Activated T-cell treated with anti-CD3 and anti-CD28 coated beads, Interleukin-2, amount 50 U/mL, for 1 hour (primary cell): ENCODE measurements at places on chromosomes 1 and 21.
A peak's percentile ranks its signal among the peaks of the same experiment; 100 is the strongest.

DNA sequence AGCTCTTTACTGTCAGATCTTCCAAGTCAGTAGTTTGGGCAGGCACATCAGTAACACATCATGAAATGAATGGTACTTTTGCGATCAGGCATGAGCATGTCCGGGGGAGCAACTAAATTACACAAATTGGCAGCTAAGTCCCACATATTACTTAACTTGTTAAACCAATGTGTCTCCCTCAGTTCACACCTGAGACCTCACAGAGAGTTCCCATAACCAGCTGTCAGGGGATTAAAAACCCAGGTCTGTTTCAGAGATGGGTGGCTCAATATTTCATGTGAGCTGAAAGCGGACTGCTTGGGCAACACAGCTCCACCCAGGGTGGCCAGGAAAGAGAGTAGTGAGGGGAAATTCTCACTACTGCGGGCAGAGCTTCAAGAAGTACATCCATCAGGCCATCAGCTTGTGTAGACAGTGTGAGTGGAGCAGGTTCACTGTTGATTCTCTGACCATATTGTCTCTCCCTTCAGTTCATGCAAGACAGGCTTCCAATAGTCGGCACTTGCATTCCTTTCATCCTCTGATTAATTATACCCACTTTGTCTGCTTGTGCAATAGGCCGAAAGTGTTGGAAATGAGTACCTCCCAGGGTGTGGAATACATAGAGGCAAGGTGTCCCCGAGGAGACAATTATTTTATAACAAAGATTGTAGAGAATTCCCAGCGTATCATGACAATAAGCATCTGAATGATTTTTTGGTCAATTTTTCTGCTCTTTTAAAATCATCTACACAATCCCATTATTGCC, 139.9 kb downstream of the PTGER3 start:
- DNase-seq: no peak

GRCh38 chr1:54982739-54983138, 2.3 kb downstream of the TMEM61 start:
- DNase-seq: no peak

DNA sequence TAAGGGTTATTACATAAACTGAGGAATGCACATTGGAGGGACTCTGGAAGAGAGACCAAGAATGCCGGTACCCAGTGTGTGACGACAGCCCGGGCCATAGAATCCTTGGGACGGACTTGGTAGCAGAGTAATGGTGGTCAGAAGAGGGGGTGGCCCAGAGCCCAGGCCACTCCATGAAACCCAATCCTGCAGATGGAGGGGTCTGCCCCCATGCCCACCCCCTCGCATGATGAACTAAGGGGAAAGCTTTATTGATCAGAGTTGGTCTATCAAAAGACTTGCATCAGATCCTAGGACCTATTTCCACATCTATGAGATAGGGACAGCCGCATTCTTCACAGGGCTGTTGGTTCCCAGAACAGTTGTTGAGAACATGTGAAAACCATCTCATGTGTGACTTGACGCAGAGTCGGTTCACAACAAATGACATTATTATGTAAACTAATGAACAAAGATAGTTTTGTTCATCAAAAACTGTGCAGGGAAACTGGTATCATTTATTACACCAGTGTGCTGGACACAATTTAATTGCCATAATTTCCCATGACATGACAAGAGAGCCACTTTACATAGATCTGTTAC, 21.5 kb upstream of the SDC3 start:
- DNase-seq: no peak

- no peak for DNase-seq
Observed at GRCh38 chr1:181413195-181413815, 70.0 kb upstream of the CACNA1E start.

GRCh38 chr1:168333562-168334276, 53.0 kb downstream of the TBX19 start:
- DNase-seq: no peak

DNA sequence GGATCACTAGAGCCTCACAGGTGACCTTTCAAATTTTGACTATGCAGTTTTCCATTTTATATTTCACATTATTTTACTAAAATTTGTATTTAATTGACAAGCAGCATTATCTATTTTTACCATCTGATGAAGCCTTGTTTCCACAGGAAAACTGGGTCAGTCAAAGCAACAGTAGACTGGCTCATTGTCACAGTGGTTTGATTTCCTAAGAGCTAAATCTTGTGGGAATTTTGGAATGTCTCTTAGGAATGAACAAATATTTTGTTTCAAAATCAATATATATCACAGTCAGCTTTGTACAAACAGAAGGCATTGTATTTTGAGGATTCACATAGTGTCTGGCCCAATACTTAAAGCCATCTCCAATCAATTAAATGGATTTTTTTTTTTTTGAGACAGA, 152.6 kb upstream of the RNPC3 start:
- DNase-seq: no peak

GRCh38 chr1:37793773-37794371, at the start of gene MANEAL:
TSS of gene MANEAL (plus strand) at chr1:37793847. CDS start at chr1:37794183, 336 bp downstream.
- peak; percentile 43 for DNase-seq

- no peak for DNase-seq
Observed at GRCh38 chr1:24903955-24904730, 25.9 kb downstream of the RUNX3 start.

- no peak for DNase-seq
Observed at GRCh38 chr1:79133774-79134364, 127.3 kb upstream of the ADGRL4 start.

- DNase-seq: no peak
Observed at GRCh38 chr1:59979666-59980065, 53.1 kb upstream of the CYP2J2 start.

DNA sequence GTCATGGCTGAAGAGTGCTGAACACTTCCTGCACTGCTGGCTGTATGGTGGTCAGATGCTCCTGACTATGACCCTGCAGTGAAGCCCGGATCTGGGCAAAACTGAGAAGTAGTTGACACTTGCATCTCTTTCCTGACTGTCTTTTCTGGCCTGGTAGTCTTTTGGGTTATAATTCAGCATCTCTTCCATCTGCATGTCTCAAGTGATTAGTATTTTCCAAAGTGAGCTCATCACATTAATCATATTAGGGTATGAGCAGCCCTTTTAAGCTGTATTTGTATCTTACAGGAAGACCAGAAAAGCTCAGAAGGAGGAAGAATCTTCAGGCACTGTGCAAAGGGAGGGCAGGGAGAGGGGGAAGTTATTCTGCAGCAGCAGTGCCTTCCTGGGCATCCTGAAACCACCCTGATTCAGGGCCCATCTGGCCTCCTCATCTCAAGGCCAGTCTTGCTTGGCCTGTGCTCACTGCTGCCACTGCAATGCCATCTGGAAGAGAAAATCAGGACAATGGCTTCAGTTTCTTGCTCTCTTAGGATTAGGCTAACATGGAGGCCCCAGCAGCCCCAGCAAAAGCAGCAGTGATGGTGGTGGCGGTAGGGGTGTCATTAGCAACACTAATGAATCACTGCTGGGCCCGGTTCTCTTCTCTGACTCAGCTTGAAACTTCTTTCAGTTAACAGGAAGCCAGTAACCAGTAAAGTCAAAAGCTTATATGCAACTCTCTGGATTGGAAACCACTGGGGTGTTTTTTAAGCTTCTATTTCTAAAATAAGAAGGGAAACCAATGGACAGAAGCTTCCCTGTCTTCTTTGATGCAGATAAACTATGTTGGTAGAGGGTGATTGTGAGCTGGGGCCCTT, 63.3 kb upstream of the WDR26 start:
- no peak for DNase-seq

DNA sequence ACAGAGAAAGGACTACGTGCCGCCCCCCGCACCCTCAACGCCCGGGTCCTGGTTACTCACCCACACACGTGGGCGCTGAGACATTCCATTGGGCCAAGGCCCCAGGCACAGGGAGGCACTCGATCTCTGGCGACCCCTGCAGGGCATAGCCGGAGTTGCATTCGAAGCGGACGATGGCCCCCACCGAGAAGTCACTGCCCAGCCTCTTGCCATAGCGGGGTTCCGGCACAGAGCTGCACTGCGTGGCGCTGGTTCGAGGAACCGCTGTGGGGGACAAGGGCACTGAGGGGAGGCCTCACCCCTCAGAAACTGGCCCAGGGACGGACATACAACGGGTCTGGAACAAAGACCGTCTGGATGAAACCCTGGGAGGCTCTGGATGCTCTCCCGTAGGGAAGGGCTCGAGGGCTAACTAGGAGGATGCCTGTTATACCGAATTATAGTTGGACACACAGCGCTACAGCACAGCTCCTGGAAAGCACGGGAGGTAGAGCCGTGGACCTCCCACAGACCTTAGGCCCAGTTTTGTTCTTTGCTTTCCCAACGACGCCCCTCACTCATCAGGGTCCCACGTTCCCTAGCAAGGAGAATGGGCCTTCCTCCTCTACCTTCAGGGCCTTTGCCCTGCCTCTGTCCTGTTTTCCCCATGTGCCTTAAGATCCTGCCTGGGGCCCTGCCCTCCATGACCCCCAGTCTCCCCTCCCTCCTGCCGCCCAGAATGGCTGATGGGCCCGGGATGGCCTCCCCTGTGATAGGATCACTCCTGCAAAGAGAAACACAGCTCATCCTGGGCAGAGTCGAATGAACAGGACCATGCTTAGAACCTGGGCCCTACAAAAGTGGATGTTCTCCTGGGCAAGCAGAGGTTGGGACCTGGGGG, 152.8 kb downstream of the ZSCAN20 start:
- no peak for DNase-seq

- no peak for DNase-seq
Observed at GRCh38 chr1:223016890-223017289, 126.2 kb downstream of the TLR5 start.

DNA sequence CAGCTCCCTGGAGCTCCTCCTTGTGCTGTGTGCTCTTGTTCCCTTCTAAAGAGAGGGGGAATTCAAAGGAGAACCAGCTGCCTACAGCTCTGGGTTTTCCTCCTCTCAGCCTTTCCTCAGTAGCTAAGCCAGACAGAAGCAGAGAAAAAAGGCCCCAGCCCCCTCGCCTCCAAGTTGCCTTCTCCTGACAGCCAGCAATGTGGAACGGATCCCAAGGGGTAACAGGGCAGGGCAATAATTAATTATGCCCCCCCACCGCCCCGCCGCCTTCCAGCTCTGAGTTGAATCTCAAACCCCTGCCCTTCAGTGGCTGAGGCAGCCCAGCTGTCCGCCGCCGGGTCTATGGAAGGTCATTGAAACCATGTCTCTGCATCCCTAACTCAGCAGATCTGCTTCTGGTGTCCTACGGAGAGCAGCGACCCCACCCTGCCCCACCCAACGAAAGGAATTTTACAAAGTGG, 69.0 kb upstream of the GOLT1A start:
- no peak for DNase-seq

- DNase-seq: no peak
Observed at GRCh38 chr1:13514821-13515220, 1.0 kb upstream of the LRRC38 start.

GRCh38 chr1:66490816-66491215, 43.1 kb upstream of the SGIP1 start:
- no peak for DNase-seq

DNA sequence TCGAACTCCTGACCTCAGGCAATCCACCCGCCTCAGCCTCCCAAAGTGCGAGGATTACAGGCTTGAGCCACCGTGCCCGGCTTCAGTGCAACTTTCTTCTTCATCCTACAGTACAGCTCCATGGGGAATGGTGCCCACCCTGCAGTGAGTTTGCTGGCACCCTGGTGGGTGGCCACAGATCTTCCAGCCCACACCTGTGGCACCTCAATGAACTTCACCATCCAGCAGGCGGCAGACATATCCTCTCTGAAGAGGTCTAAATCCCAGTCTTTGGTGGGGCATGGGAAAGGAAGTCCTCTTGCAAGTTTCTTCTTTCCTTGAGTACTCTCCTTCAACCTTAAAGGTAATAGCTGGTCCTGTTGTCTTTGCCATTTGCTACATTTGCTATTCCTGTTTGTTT, 18.1 kb upstream of the ZBTB8A start:
- DNase-seq: no peak

GRCh38 chr1:178243119-178243518, 149.2 kb downstream of the RASAL2 start:
- no peak for DNase-seq

DNA sequence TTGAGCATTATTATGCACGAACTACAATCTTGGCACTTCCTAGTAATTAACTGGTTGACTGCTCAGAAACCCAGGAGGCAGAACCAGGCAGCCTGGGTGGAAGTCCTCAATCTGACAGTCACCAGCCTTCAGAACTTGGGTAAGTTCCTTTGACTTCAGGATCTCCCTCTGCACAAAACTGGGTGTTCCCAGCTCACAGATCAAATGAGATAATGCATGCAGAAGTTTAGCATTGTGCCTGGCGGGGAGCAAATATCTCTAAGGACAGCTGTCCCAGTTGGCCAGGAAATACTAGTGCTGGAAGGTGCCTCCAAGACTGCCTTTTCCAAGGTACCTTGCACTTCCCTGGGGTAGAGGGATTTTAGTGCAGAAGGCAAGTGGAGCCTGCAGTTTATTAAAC, 294.8 kb downstream of the PCP4 start:
- DNase-seq: no peak

GRCh38 chr1:7717748-7718368, 53.2 kb upstream of the VAMP3 start:
- DNase-seq: no peak

DNA sequence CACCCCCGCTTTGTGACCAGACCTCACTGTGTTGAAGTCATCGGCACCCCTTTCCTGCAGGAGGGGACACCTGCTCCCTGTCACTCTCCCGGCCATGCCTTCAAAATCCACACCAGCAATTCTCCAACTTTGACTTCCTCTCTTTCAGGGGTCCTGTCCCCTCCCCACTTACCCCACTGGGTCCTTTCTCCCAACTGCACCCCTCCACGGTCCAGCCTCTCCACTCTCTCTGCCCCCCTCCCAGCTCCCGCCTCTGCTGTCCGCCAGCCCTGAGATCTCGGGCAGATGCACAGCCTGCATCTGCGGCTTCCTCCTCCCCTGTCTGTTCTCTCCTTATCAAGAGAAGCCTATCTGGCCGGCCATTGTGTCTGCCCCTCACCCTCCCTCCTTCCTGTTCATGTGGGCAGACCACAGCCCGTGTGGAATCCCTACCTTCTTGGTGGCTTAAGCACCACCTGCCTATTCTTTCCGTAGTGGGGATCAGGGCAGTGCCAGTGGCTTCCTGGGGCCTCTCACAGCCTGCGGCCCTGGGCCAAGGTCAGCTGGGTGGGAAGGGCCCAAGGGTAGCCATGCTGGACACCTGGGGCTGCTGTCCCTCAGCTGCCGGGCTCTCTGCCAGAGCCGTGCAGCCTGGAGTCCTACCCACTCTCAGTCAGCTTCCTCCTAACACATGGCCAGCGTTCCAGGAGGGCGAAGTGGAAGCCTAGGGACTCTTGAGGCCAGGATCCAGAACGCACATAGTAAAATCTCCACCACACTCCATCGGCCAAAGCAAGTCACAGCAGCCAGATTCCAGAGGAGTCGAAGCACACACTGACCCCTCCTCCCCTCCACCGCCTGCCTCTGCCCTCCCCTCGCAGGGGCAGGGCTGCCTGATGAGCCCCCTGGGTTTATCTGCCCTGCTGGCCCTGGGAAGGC, 5.1 kb upstream of the HES4 start:
- no peak for DNase-seq
